Hepatocyte (in vitro differentiated cells): ENCODE measurements at places on chromosomes 2 and 18. TPM values are rescaled to one million over a fixed set of nuclear protein-coding genes. Genes with fewer than 3 reads are reported as not detected.

ACSL3 gene
- total RNA-seq: 123 and 133 TPM in 2 replicates

CCDC141 gene
- total RNA-seq: 5.0 and 7.2 TPM in 2 replicates

- no peaks in the 10 kb centered on the region for H3K36me3 ChIP-seq
- H3K27me3 ChIP-seq: no peaks in the 10 kb centered on the region
- DNase-seq: no peak
- no peaks in the 10 kb centered on the region for H3K4me1 ChIP-seq
These were observed 189.7 kb downstream of the PID1 start for GRCh38 chr2:229081411-229081810.

GRCh38 chr2:65495251-65495877, 63.0 kb upstream of the SPRED2 start:
- no peaks in the 10 kb centered on the region for H3K27me3 ChIP-seq
- no peak for DNase-seq
- no peaks in the 10 kb centered on the region for H3K4me1 ChIP-seq
- no peak overlapping the region for H3K4me3 ChIP-seq

DNA sequence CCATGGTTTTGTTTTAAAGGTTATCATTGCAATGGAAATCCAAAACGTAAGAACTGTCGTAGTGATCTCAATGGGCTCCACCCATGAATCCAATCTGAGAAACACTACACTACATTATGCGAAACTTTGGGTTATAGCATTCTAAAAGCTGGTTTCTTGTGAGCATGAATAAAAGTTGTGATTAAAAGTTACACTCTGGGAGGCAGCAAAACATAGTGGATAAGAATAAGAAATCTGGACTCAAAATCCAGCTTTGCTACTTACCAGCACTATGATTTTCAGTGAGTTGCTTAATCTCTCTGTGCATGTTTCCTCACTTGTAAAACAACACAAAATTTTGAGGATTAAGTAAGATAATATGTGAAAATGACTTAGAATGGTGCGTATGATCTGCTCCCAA, 25.7 kb upstream of the THOC1 start:
- no peaks in the 10 kb centered on the region for H3K36me3 ChIP-seq
- no peaks in the 10 kb centered on the region for H3K27me3 ChIP-seq
- no peaks in the 10 kb centered on the region for H3K4me1 ChIP-seq
- no peak overlapping the region for H3K27ac ChIP-seq
- DNase-seq: no peak
- H3K4me3 ChIP-seq: no peak overlapping the region

DNA sequence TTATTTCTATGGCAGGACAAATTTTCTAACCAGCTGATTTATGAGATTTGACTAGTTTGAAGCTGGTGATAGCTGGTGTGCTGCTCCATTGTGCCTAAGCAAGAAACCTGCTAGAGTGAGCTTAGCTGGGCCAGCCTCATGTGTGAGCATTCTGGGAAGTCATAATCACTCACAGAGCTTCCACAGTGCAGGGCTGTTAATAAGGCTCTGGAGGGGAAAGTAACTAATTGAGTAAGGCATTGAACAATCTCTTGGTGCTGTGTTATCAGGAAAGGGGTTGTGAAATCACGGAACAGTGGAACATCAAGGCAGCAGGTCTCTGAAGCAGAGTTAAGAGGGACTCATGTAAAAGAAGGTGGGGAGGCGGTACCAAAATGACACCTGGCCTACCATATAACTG, 772.6 kb downstream of the MBD2 start:
- no peaks in the 10 kb centered on the region for H3K36me3 ChIP-seq
- H3K4me1 ChIP-seq: no peaks in the 10 kb centered on the region
- DNase-seq: no peak
- no peak overlapping the region for H3K27ac ChIP-seq
- H3K4me3 ChIP-seq: no peak overlapping the region
